CD4-positive, alpha-beta T cell treated with Interleukin-6 for 4 hours (primary cell): ENCODE measurements at places on chromosomes 4 and X.

DNA sequence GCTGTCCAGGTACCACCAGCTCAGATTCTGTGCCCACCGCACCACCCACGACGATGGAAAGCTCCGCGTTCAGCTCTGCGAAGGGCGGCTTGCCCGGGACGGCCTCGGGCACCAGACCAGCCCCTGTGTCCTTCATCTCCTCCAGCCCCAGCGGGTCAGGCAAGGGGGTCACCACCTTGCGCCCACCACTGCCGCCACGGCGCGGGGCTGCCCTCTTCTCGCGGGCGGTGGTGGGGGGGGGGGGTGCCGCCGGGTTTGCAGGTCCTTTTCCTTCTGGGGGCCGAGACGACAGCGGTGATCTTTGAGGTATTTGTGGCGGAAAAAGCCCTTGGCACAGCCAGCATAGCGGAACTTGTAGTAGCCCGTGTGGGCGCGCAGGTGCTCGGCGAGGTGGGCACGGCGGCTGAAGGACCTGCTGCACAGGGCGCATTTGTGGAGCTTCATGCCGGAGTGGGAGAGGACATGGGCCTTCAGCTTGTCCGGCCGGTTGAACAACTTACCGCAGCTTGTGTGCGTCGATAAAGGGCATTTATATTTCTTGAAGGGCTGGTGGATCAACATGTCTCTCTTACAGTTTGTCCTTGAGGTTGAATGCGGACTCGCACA is 50.9 kb downstream of the CFAP299 start:
- no peak for DNase-seq

DNA sequence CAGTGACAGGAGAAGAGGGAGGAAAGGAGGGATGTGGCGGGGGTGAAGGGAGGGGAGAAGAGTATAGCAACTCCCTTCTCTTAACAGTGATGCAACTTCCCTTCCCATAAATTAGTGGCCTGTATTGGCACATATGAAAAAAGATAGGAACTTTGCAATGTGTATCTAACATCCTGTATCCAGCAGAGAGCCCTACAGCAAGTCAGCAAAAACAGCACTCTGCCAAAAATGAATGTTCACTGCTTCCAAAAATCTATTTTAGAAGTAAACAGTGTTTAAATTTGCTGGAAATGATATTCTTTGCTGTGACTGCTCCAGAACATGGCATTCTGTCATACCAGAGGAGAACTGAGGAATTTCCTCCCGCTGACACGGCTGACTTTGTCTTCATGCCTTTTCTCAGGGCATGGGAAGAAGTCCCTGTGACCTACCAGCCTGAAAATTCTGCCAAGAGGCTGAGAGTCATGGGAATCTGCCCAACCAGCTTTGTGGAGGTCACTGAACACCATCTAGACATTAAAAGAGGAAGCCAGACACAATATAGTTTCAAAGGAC is 343.4 kb upstream of the RASGEF1B start:
- DNase-seq, result no peak

DNA sequence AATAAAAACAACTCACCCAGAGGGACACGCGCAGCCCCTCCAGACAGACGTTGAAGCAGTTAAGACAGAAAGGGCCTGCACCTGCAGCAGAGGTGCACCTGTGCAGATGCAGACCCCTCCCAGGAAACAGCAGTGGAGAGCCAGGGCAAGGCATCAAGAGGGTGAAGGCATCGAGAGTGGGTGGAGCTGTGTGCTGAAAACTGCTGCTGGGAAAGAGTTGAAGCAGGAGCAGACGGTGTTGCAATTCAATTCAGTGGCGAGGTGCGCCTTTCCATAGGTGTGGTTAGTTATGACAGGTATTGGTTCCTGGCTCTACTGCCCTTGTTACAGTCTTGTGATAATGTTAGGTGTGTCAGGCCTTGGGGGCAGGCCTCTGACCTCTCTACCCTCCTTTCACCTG is 16.7 kb downstream of the LETM1 start:
- no peak for DNase-seq

DNA sequence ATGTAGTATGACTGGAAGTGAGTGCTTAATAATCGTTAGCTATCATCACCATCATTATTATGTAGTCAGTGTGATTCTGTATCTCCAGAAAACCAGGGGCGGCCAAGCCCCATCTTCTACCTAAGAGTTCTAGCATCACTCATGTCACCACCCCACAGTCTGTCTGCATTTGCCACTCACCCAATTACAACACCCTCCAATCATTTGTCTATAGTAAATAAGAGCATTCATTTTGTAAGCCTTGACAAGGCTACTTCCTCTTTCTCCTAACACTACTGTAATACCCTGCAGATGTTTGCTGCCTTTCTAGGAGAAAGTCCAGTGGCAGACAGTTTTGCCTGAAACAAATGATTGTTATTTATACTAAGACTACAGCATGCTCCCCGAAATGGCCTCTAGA is 15.8 kb upstream of the IL21 start:
- no peak for DNase-seq

GRCh38 chr4:129113434-129113833 is 17.5 kb downstream of the C4orf33 start:
- no peak for DNase-seq

DNA sequence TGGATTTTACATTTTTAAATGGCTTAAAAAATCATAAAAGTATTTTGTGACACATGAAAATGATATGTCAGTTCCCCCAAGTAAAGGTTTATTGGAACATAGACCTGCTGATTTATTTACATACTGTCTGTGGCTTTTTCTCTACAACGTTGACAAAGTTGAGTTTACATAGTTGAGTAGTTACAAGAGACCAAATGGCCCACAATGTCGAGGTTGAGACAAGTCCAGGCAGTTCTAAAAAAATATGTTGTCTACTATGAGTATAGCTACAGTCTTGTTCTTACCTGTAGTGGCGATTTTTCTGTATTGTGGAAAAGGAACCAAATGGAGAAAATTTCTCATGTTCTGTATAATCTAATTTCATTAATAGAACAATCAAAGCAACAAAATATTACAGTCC is 163.2 kb downstream of the FRAS1 start:
- no peak for DNase-seq

DNA sequence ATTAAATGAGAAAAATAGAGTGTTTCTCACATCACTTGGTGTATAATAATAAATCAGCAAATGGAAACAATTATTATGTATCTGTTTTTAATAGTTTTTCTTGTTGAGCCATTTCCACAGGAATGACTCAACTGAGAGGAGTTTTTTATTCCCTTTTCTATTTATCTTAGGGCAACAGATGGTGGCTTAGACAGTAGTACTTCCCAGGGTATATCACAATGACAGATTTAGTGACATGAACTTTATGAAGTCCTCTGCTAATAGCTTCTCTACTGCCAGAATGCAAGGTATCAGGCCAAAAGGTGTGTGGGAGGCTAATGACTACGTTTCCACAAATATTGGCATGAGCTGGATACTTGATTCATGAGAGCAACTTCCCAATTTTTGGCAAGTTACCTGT is 126.7 kb downstream of the HTR2C start:
- no peak for DNase-seq

GRCh38 chrX:115409551-115409950 is 120.0 kb downstream of the LUZP4 start:
- no peak for DNase-seq

DNA sequence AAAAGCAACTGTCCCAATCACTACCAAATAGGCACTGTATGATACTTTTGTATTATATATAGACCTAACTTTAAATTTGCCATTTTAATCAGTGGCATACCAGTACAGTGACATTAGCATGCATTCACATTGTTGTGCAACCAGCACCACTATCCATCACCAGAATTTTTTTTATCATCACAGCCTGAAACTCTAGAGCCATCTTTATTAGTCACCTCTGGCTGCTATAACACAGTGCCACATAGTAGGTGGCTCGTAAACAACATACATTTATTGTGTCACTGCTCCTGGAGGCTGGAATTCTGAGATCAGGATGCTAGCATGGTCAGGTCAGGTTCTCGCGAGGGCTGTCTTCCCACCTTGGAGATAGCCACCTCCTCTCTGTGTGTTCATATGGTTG is 188.4 kb upstream of the GALNT7 start:
- DNase-seq, result no peak

DNA sequence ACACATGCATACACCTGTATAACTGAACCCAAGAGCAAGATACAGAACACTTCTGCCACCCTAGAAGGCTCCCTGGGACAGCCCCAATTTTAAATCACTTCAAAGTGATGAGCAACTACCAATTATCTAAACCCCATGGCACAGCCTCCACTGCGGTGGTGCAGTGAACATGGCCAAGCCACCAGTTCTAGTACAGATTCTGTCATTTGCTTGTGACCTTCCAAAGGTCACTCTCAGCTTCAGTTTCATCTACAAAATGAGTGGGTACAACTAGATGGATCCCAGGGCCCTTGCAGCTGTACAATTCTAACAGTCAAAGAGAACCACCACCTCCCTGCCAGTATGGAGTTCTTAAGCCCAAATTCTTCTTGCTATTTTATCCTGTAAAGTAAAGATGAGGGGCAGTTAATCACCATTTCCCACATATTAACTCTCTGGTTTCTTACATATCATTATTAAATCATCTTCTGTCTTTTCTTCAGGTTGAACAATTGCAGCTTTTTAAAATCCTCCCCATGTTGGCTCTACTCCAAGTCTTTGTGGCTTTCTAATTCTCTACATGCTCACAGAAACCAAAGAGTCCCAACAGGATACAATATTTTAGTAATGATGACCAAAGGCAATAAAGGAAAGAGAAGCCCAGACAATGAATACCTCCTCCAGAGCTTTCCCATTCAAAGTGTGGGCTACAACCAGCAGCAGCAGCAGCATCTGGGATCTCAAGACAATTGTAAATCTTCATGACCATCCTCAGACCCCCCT is 39.0 kb upstream of the GPM6B start:
- DNase-seq, result no peak

DNA sequence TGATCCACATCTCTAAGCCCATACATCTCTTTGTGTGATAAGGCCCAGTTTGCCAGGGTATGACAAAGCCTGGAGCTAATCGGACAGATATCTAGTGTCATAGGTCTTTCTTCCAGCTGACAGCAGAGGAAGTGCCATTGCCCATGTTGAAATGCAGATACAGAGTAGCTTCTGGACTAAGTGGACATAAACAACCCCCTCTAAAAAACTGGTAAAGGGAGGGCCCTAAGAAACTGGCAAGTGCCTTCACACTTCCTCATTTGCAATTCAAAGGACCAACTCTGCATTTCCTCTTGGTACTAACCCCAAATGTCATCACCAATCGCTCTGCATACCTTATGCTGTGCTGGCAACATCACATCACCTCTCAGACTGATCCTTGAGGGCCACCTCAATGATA is 20.8 kb downstream of the ARHGEF6 start:
- DNase-seq, result peak; percentile 35
